GM23338 (cell line): ENCODE measurements at places on chromosomes 11 and 22.

DNA sequence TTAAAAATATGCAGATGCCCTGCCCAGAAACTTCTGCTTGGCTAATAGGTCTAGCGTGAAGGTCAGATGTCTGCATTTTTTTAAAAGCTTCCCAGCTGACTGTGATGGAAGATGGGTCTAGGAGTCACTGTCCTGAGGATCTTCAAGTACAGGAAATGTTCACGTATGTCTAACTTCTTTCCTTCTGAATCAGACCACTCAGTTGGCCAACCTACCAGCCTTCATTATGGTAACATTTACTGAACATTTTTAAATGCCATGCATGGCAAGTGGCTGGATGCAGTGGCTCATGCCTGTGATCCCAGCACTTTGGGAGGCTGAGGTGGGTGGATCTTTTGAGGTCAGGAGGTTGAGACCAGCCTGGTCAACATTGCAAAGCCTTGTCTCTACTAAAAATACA lies 1.1 kb upstream of the PRG2 start:
- H3K4me3 ChIP-seq: no peak overlapping the region
- H3K27ac ChIP-seq: no peak overlapping the region
- H3K4me1 ChIP-seq: no peaks in the 10 kb centered on the region
- H3K36me3 ChIP-seq: no peaks in the 10 kb centered on the region
- no peak for DNase-seq

- no peak overlapping the region for H3K4me3 ChIP-seq
- H3K27ac ChIP-seq: no peak overlapping the region
- peaks cover 11% of the 10 kb centered on the region; the same call in 1 of the 2 replicates for H3K27me3 ChIP-seq
- no peak for DNase-seq
These were observed 4.3 kb upstream of the CARNS1 start for GRCh38 chr11:67410984-67411784.

DNA sequence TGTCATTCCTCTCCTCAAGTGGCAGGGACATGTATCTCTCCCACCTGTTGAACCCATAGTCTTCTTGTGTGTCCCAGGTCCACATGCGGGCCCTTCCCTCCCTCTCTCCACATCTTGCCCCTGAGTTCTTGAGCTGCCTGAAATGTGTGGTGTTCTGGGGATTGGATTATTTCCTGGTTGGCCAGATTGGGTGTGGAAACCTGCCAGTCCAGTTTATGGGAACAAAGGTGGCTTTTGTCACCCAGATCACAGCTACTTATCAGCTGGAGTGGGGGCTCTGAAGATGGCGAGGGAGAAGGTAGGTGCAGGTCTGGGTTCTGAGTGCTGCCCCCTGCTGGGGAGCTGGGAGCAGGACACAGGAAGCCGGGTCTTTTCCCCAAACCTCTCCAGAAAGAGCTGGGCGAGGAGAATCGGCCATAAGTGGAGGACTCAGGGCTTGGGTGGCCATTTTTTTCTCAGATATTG lies 14.2 kb downstream of the DTX4 start:
- H3K27me3 ChIP-seq: no peaks in the 10 kb centered on the region
- no peaks in the 10 kb centered on the region for H3K4me1 ChIP-seq
- DNase-seq: peak; percentile 72
- H3K36me3 ChIP-seq: peaks cover 4% of the 10 kb centered on the region

- H3K27ac ChIP-seq: no peak overlapping the region
- H3K4me1 ChIP-seq: peaks cover 14% of the 10 kb centered on the region; the same call in 1 of the 2 replicates
- H3K27me3 ChIP-seq: no peaks in the 10 kb centered on the region
- 0 out of 2 replicates have a peak, but pooled peaks cover 5% of the 10 kb centered on the region for H3K36me3 ChIP-seq
- peak; percentile 18 for DNase-seq
These were observed 8.9 kb upstream of the NLRP6 start for GRCh38 chr11:269146-269890.

DNA sequence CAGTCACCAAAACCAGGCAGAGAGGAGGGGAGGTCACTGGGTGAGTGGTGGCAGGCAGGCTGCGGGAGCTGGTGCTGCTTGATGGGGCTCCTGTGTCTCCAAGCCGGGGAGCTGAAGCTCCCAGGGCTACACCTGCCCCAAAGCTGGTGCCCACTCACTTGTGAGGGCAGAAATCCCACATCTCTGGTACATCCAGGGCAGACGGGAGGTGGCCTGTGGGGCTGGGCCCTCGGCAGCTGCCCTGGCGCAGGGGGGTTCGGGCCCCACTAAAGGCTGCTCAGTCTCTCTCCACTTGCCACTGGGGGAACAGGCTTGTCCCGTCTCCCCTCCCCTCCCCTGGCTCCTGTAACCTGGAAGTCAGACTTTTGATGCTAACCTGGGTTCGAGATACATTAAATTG lies 55.6 kb upstream of the PPARA start:
- no peaks in the 10 kb centered on the region for H3K27me3 ChIP-seq
- no peak overlapping the region for H3K4me3 ChIP-seq
- H3K36me3 ChIP-seq: no peaks in the 10 kb centered on the region

DNA sequence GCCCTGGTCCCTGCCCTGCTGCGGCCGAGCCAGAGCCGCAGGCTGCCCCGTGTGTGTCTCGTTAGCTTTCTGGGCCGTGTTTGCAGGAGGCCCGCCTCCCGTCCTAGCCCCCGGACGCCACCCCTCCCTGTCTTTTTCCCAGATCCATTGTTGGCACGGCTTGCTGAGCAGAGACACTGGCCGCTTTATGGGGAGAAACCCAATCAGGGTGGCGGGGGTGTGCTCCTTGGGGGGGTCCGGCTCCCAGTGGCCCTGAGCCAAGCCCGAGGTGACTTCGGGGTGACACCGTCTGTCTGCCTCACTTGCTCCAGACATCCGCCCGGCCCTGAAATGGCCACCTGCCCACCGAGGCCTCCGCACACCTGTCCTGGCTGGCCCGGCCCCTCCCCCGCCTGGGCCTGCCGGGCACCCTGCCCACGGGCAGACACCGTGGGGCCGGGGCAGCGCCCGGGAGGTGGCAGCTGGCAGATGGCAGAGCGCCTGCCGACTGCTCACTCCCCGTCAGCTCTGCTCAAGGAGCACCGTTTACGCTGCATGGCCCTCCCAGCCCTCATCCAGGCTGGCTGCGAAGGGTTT lies 43.1 kb upstream of the PPARA start:
- no peak overlapping the region for H3K4me3 ChIP-seq
- no peak for DNase-seq
- no peaks in the 10 kb centered on the region for H3K4me1 ChIP-seq
- H3K27ac ChIP-seq: no peak overlapping the region

DNA sequence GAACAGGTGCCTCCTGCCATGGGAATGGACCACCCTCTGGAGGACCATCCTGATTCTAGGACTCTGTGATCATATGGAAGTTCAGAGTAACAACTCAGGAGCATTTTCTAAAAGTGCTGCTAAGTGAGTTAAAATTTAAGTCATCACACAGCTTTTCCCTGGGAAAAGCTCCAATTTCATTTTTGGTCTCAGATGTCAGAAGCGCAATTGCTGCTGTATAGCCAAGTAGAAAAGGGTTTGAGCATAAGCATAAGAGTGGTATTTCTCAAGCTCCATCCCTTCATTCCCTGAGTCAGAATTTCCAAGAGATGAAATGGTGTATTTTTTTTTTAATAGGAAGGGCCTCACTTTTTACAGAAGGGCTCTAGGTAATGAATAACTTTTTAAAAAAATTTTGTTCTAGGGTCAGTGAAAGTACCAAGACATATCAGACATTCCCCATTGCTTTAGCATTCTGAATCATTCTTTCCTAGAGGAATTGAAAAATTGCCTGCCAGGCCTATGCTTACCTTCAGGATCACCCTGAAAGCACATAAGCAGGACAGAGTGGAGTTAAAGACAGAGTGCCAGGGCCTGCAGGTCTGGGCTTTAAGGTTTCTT lies 564.5 kb upstream of the ISX start:
- no peaks in the 10 kb centered on the region for H3K36me3 ChIP-seq
- DNase-seq: no peak
- no peak overlapping the region for H3K27ac ChIP-seq
- H3K4me1 ChIP-seq: no peaks in the 10 kb centered on the region

DNA sequence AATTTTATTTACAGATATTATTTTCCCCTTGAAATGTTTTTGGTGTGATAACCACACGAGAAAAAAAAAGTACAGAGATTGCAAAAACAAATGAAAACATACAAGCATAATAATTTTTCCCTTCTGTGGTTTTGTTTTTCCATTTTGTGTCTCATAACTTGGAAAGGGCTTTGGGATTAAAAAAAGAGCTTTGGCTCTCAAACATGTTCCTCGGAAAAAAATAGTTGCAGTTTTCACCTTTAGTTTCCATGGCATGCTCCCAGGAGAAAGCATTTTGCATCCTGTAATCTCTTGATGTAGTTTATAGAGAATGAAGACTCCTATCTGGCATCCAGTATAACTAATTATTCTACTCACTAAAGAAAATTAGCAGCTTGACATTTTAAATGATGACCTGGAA lies 362.1 kb upstream of the PDGFD start:
- H3K27ac ChIP-seq: no peak overlapping the region
- no peak for DNase-seq
- no peaks in the 10 kb centered on the region for H3K36me3 ChIP-seq
- no peaks in the 10 kb centered on the region for H3K4me1 ChIP-seq
- H3K27me3 ChIP-seq: no peaks in the 10 kb centered on the region

- peaks cover 43% of the 10 kb centered on the region for H3K4me1 ChIP-seq
- no peak overlapping the region for H3K4me3 ChIP-seq
- no peak overlapping the region for H3K27ac ChIP-seq
- H3K36me3 ChIP-seq: no peaks in the 10 kb centered on the region
- DNase-seq: peak; percentile 17
These were observed 40.0 kb upstream of the LRRC4C start for GRCh38 chr11:41499429-41499828.

- no peak overlapping the region for H3K27ac ChIP-seq
- DNase-seq: no peak
- no peaks in the 10 kb centered on the region for H3K27me3 ChIP-seq
- H3K4me1 ChIP-seq: no peaks in the 10 kb centered on the region
- H3K4me3 ChIP-seq: no peak overlapping the region
These were observed 67.2 kb downstream of the ADM start for GRCh38 chr11:10371926-10372641.

GRCh38 chr22:29043906-29044575 lies 17.6 kb downstream of the C22orf31 start:
- peaks cover 24% of the 10 kb centered on the region; the same call in 1 of the 2 replicates for H3K36me3 ChIP-seq
- no peaks in the 10 kb centered on the region for H3K4me1 ChIP-seq
- no peak for DNase-seq
- no peaks in the 10 kb centered on the region for H3K27me3 ChIP-seq
- no peak overlapping the region for H3K4me3 ChIP-seq
- H3K27ac ChIP-seq: 0 out of 2 replicates have a peak overlapping the region, but pooled peaks have one; percentile 19

- no peak for DNase-seq
- no peak overlapping the region for H3K27ac ChIP-seq
- no peaks in the 10 kb centered on the region; the same call in 1 of the 2 replicates for H3K36me3 ChIP-seq
- no peak overlapping the region for H3K4me3 ChIP-seq
These were observed 16.3 kb downstream of the CHRDL2 start for GRCh38 chr11:74714904-74715303.

DNA sequence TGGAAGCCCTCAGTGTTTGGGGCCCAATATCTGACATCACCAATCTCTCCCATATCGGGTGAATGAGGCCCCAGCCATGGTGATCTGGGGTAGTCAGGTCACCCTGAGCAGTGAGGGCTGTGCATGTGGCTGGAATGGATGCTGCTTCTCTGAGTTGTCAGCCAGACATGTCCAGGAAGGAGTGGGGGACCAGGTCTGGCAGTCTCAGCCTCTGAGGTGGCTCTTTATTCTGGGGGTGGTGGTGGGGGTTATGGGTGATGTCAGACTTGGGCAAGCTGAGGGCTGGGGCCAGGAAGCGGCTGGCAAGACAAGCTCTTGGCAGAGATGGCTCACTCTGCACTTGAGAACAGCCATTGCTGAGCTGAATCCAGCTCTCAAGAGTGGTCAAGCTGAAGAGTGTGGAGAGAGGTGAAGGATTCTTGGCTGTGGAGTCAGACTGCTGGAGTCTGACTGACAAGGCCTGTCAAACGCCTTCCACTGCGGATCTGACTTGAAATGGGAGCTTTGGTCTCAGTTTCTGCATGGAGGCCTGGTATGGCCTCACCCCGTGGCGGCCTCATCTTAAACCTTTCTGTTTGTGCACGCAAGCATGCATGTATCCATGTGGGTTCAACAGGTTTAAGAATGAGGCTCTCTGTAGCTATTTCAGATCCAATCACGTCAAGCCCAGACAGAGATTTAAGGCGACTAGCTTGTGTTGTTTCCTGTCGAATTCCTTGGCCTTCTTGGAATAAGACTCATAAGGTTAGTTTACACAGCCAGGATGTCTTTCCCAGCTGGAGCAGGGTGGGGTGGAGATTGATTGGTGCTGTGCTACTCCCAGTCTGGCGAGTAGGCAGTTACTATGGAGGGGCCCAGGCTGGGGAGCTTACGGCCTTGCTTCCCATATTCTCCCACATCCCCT lies 83.9 kb upstream of the TIMP3 start:
- no peaks in the 10 kb centered on the region for H3K36me3 ChIP-seq
- no peak overlapping the region for H3K27ac ChIP-seq
- H3K4me1 ChIP-seq: no peaks in the 10 kb centered on the region

GRCh38 chr22:21823740-21824444 lies 43.6 kb downstream of the MAPK1 start:
- peaks cover 22% of the 10 kb centered on the region for H3K4me1 ChIP-seq
- H3K4me3 ChIP-seq: no peak overlapping the region
- no peaks in the 10 kb centered on the region for H3K36me3 ChIP-seq
- DNase-seq: no peak
- no peaks in the 10 kb centered on the region for H3K27me3 ChIP-seq

GRCh38 chr11:76750746-76751145 lies 32.4 kb upstream of the TSKU start:
- no peak overlapping the region for H3K27ac ChIP-seq
- no peaks in the 10 kb centered on the region for H3K36me3 ChIP-seq
- no peaks in the 10 kb centered on the region for H3K27me3 ChIP-seq
- H3K4me1 ChIP-seq: peaks cover 11% of the 10 kb centered on the region
- no peak overlapping the region for H3K4me3 ChIP-seq
- no peak for DNase-seq

- H3K36me3 ChIP-seq: no peaks in the 10 kb centered on the region
- no peak overlapping the region for H3K27ac ChIP-seq
- no peak for DNase-seq
- no peak overlapping the region for H3K4me3 ChIP-seq
- no peaks in the 10 kb centered on the region; the same call in 1 of the 2 replicates for H3K4me1 ChIP-seq
- H3K27me3 ChIP-seq: no peaks in the 10 kb centered on the region
These were observed 81.5 kb upstream of the BID start for GRCh38 chr22:17855572-17856290.

DNA sequence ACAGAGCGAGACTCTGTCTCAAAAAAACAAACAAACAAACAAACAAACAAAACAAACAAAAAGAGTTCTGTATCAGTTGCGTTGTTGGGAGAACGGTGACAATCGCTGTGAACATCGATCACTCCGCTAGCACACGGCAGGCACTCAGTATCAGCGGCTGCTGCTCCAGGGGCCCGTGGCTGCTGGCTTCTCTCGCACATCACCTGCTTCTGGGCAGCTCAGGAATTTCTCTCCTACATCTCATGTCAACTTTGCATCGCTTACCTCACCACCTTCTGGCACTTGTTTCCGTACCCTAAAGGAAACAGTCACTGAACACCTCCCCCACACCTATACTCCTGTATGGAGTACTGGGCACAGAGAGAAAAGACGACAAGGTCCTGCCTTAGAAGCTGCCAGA lies 70.3 kb upstream of the WNT7B start:
- peaks cover 32% of the 10 kb centered on the region for H3K27me3 ChIP-seq
- H3K27ac ChIP-seq: no peak overlapping the region
- H3K4me3 ChIP-seq: no peak overlapping the region
- no peak for DNase-seq

- no peaks in the 10 kb centered on the region for H3K27me3 ChIP-seq
- H3K4me1 ChIP-seq: no peaks in the 10 kb centered on the region; the same call in 1 of the 2 replicates
- H3K27ac ChIP-seq: no peak overlapping the region
- H3K4me3 ChIP-seq: no peak overlapping the region
- DNase-seq: no peak
These were observed 21.1 kb downstream of the PHLDA2 start for GRCh38 chr11:2908130-2908529.

GRCh38 chr11:48079596-48079995 lies 99.2 kb downstream of the PTPRJ start:
- no peak for DNase-seq
- H3K36me3 ChIP-seq: no peaks in the 10 kb centered on the region
- no peaks in the 10 kb centered on the region for H3K27me3 ChIP-seq
- H3K27ac ChIP-seq: no peak overlapping the region
